ENCODE measurements at places on chromosomes 11 and 22.

GRCh38 chr11:102591160-102591718, 33.9 kb downstream of the MMP20 start:
- no peaks in the 10 kb centered on the region for H3K4me1 ChIP-seq
- H3K27me3 ChIP-seq = no peaks in the 10 kb centered on the region
- peaks cover 2% of the 10 kb centered on the region for H3K36me3 ChIP-seq
- DNase-seq = no peak
- H3K4me3 ChIP-seq = no peak overlapping the region

- H3K27me3 ChIP-seq = no peaks in the 10 kb centered on the region
- peaks cover 4% of the 10 kb centered on the region for H3K36me3 ChIP-seq
- H3K27ac ChIP-seq = peak overlapping the region; percentile 98
- H3K4me1 ChIP-seq = peaks cover 44% of the 10 kb centered on the region
- no peak for DNase-seq
These were observed 472 bp downstream of the UBXN1 start for GRCh38 chr11:62678433-62678769.

- no peak overlapping the region for H3K4me3 ChIP-seq
- H3K4me1 ChIP-seq = no peaks in the 10 kb centered on the region
These were observed 1184.5 kb downstream of the BRD1 start for GRCh38 chr22:48643066-48643731.

GRCh38 chr11:43419460-43419859, 60.7 kb downstream of the TTC17 start:
- H3K36me3 ChIP-seq = peaks cover 9% of the 10 kb centered on the region
- H3K27ac ChIP-seq = no peak overlapping the region
- no peaks in the 10 kb centered on the region for H3K27me3 ChIP-seq
- H3K4me1 ChIP-seq = no peaks in the 10 kb centered on the region

GRCh38 chr11:15535414-15535813, 420.7 kb downstream of the INSC start:
- no peaks in the 10 kb centered on the region for H3K27me3 ChIP-seq
- no peaks in the 10 kb centered on the region for H3K4me1 ChIP-seq
- no peaks in the 10 kb centered on the region for H3K36me3 ChIP-seq
- no peak overlapping the region for H3K4me3 ChIP-seq
- DNase-seq = no peak

All from naive thymus-derived CD8-positive, alpha-beta T cell (primary cell).